ENCODE measurements at places on chromosomes 12 and 14. TPM values are rescaled to one million over a fixed set of nuclear protein-coding genes. Genes with fewer than 3 reads are reported as not detected.

CCDC175 gene
- total RNA-seq = 0.39 TPM

GARIN6 gene
- not detected for total RNA-seq

ALX1 gene
- total RNA-seq = not detected

PLEKHD1 gene
- 0.99 TPM for total RNA-seq
